ENCODE measurements at places on chromosomes 13 and 19.

DNA sequence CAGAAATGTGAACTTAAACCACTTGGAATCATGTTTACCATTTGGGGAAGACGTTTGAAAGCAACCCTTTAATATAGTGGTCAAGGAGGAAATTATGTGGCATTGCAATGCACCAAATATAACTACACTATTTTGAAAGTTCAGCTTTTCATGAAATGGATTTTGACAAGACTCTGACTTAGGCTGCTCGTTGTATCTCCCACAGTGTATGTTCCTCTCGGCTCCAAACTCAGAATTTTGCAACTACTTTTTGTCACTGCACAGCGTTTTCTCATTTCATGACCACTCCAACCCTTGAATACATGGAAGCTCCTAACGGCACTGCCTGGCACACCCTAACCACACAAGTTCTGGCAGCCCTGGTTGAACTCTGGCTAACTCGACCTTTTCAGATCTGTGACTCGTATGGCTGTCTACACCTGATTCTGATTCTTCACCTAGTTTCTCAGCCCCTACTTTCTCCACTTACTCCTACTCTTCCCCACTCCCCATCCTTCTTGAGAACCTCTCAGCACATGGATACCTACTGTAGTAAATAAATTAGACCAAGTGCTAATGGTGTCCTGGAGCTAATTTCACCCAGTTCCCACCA, 7.0 kb upstream of the POMP start:
- DNase-seq = no peak

GRCh38 chr19:16897856-16898161, 9.0 kb downstream of the F2RL3 start:
- no peak for DNase-seq

GRCh38 chr13:51453959-51454703, 1.3 kb upstream of the INTS6 start:
- peak; percentile 25 for DNase-seq

DNA sequence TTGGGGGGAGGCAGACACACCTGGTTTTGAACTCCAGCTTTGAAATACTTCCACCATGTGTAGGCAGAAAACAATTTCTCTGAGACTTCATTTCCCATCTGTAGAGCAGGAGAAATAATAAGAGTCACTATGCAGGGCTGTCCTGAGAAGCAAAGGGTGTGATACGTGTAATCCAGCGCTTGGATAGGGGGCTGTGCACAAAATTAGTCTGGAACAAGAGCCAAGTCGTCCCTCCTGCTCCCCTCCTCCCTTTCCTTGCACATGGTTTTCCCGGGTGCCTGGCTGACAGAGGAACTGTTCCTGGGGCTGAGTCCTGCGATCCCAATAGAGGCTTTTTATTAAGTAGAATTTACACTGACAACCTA, 29.6 kb upstream of the UBE2L5 start:
- no peak for DNase-seq

DNA sequence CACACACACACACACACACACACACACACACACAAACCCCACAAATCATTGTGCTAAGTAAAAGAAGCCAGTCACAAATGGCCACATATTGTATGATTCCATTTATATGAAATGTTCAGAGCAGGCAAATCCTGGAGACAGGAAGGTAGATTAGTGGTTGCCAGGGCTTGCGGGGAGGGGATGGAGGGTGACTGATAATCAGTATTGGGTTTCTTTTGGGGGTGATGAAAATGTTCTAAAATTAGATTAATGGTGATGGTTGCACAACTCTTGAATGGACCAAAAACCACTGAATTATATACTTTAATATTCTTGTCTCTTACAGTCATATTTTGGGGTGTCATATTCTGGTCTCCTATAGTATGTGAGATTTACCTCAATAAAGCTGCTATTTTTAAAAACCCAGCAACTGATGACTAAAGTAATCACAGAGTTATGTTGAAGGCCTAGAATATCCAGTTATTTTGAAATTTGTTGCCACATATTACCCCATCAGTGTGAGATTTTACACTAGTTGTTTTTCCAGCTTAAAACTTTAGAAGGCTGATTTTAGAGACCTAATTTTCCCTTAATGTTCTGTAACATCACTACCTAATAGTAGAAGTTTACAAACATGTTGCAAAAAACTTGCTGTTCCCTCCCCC, 20.3 kb downstream of the FLT1 start:
- no peak for DNase-seq

DNA sequence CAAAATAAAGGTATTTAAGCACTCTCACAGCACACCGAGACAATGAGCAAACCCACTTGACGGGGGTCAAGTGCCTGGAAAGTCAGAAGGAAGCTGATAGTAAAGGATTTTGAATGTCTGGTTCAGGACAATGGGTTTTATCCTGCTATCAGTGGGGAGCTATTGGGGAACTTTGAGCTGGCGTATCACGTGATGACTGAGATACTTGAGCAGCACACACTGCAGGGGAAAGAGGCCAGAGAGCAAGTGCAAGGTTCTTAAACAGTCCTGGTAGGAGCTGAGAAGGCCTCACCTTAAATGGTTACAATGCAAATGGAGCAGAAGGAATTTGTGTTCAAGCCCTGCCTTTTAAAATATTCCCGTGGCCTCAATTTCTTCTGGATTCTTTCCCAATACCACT, 225.3 kb downstream of the LACC1 start:
- DNase-seq = no peak

GRCh38 chr13:35496006-35496405, 19.5 kb upstream of the MAB21L1 start:
- DNase-seq = no peak

DNA sequence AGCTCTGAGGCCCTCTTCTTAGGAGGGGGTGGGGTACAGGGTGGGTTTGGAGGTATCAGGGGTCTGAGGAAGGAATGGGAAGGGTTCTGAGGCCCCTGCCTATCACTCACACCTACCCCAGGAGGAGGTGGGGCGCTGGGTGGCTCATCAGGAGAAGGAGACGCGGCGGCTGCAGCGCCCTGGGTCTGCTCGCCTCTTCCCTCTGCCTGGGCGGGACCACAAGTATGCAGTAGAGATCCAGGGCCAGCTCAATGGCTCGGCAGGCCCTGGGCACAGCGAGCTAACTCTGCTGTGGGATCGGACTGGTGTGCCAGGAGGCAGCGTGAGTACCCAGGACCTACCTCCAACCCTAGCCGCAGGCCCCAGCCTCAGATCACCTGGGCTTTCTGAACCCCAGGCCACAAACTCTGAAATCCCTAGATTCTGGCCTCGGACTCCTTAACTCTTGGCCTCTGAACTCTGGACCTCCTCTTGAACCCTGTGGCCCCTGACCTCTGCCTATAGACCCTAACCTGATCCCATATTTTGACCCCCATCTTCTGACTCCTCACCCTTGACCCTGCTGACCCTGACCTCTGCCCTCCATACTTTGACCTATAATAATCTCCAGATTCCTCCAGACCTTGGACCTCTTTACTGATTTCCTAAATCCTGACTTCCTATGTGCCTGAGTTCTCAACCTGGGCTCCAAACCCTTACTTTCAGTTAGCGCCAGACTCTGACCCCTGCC, 24.1 kb downstream of the MEGF8 start:
- no peak for DNase-seq

DNA sequence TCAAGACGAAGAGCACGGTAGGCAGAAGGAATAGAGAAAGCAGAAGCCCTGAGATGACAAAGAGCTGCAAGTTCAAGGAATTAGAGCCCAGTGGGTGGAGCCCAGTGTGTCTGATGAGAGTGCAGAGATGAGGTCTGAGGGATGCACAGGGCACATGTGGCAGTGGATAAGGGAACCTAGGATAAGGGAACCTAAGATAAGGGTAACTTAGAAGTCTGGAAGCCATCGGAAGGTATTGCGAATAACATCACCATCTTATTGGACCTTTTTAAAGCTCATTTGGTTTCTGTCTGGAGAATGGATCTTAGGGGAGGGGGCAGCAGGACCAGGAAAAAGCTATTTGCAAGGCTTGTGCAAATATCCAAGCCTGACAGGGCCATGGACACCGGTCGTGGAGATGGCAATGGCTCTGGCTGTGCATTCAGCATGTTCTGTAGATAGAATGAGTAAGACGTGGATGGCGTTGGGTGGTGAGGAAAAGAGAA, 1.3 kb downstream of the FPR3 start:
- no peak for DNase-seq

DNA sequence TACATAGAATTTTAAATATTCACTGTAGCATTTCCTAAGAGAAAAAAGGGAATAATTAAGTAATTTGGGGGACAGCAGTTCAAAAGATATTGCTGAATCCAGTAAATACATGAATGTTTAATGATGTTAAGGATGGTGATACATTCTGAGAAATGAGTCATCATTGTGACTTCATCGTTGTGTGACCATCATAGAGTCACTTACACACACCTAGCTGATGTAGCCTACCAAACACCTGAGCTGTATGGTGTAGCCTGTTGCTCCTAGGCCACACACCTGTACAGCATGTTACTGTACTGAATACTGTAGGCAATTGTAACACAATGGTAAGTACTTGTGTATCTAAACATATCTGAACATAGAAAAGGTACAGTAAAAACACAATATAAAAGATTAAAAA, 34.8 kb downstream of the ATP7B start:
- no peak for DNase-seq
